ENCODE measurements at places on chromosomes 16 and 17.

- no peak for DNase-seq
Measured at GRCh38 chr17:44424828-44425461, 35.5 kb upstream of the ITGA2B start.

DNA sequence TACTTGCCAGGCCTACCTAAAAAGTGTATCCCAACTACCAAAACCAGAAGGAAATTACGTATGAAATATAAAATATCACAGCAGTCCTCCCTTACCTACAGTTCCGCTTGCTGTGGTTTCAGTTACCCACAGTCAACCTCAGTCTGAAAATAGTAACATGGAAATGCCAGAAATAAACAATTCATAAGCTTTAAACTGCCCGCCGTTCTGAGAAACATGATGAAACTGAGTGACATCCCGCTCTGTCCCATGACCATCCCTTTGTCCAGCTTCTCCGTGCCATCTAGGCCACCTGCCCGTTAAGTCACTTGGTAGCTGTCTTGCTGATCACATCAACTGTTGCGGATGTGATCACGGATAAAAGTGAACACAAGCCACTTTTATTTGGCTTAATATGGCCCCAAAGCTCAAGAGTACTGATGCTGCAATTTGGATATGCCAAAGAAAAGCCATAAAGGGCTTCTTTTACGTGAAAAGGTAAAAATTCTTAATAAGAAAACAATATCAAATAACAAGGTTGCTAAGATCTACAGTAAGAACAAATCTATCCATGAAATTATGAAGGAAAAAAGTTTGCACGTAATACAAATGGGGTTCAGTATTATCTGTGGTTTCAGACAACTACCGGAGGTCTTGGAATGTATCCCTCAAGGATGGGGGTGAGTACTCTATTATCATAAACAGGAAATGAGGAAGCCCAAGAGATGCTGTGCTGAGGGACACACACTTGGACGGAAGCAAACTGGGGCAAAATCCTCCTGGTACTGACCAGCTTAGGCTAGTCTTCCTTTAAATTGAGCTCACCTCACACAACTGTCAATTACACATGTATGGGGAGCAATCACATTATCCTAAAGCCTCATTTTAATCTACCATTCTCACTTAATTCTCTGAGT lies 8.2 kb downstream of the USP22 start:
- DNase-seq = peak; percentile 65

- no peak for DNase-seq
Measured at GRCh38 chr17:61619493-61619892, 28.5 kb upstream of the NACA2 start.

- DNase-seq = peak; percentile 59
Measured at GRCh38 chr17:38871247-38872015, 1.6 kb downstream of the LASP1 start.

GRCh38 chr17:42559075-42559474 lies 2.9 kb upstream of the COASY start:
- DNase-seq = no peak

- DNase-seq = no peak
Measured at GRCh38 chr16:69270395-69270794, 40.8 kb upstream of the VPS4A start.

GRCh38 chr17:44190481-44190880 lies 3.7 kb downstream of the TMUB2 start:
- no peak for DNase-seq

- no peak for DNase-seq
Measured at GRCh38 chr16:87132361-87133014, 184.7 kb downstream of the C16orf95 start.

- no peak for DNase-seq
Measured at GRCh38 chr16:85227084-85227945, 115.0 kb upstream of the CIBAR2 start.

GRCh38 chr17:74345433-74346241 lies 16.0 kb downstream of the BTBD17 start:
- no peak for DNase-seq

GRCh38 chr16:86634292-86634691 lies 55.9 kb downstream of the FOXL1 start:
- no peak for DNase-seq

GRCh38 chr16:9258423-9259051 lies 167.1 kb downstream of the HAPSTR1 start:
- DNase-seq = no peak

DNA sequence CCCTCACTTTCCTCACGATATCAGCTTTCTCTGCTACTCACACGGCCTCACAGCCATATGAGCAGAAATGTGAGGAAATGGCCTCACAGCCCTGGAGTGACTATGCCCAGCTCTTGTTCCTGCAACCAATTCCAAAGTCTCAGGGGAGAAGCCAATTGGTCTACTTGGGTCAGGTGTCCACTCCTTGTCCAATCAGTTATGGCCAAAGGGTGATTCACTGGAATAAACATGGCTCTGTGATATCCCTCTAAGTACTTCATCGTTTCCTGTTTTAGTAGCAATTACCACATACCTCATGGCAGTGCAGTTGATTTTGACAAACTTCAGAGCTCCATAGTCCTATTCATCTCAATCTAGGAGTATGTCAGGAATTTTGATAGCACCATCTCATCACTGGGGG lies 195.4 kb downstream of the KATNIP start:
- DNase-seq = no peak

Measured in central memory CD4-positive, alpha-beta T cell (primary cell).